ENCODE measurements at places on chromosomes 1 and 21. TPM values are rescaled to one million over a fixed set of nuclear protein-coding genes. Genes with fewer than 3 reads are reported as not detected.

The TMCC2 gene
- total RNA-seq: 3.3 TPM

The SCAMP3 gene
- 51.1 TPM for total RNA-seq

The SLC35F3 gene
- total RNA-seq: 0.23 TPM

The CACHD1 gene
- total RNA-seq: 0.76 TPM

The RGS7 gene
- total RNA-seq: 1.0 TPM

The PTGFRN gene
- total RNA-seq: 108 TPM

The RNU1-3 gene
- under 0.01 TPM for total RNA-seq

The C1orf210 gene
- not detected for total RNA-seq

The CFAP107 gene
- not detected for total RNA-seq

The SPRR1B gene
- not detected for total RNA-seq

The MOV10 gene
- total RNA-seq: 41.5 TPM
